ENCODE measurements at places on chromosomes 13 and 19. TPM values are rescaled to one million over a fixed set of nuclear protein-coding genes. Genes with fewer than 3 reads are reported as not detected.

ZNF460 gene
- 90.0 TPM for total RNA-seq

UFM1 gene
- 49.4 TPM for total RNA-seq

- ATAC-seq = no peak
Measured at GRCh38 chr13:41107104-41107571, 25.5 kb downstream of the KBTBD6 start.

GRCh38 chr13:27359199-27359821 is 65.1 kb upstream of the GTF3A start:
- peak; percentile 63 for ATAC-seq

DNA sequence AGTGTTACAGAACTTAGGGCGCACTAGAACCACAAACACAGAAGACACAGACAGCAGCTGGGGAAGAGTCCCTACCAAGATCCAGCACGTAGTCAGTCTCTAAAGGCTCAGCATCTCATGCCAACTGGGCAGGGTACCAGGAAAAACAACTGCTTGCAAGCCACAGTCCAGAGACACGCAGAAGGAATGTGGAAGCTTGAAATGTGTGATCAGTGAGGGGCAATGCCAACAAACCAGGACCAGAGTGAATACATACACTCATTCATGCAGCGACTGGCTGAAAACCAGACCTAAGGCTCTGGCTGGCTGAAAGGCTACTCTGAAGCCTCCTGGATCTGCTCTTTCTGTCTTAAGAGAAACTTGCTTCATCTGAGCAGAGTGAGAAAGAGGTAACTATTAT is 1484.8 kb downstream of the EFNB2 start:
- ATAC-seq = no peak

- no peak for ATAC-seq
Measured at GRCh38 chr19:7211191-7211951, 82.8 kb downstream of the INSR start.

DNA sequence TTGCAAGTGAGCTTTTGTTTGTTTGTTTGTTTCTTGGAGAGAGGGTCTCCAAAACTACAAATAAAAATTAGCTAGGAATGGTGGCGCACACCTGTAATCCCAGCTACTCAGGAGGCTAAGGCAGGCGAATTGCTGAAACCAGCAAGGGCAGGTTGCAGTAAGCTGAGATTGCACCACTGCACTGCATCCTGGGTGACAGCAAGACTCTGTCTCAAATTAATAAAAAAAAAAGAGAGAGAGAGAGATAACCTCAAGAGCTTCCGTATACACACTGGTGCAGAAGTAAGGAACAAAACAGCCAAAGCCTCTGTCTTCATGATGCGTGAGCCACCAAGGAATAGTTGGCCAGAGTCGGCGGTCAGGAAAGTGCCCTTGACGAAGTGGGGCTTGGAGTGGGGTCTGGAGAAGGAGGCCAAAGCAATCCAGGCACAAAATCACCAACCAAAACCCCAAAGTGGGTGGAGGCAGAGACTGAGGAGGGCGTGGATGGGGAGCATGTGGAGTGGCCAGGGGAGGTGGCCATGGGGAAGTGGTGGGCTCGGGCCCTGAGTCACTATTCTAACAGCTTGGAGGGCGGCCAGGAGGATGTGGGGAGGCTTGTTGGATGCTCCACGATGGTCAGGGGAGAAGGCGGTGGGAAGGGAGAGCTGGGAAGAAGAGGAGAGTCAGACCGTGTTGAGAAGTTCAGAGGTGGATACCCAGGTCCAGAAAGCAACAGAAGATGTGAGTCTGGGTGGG is 21.2 kb upstream of the TOMM40 start:
- no peak for ATAC-seq

DNA sequence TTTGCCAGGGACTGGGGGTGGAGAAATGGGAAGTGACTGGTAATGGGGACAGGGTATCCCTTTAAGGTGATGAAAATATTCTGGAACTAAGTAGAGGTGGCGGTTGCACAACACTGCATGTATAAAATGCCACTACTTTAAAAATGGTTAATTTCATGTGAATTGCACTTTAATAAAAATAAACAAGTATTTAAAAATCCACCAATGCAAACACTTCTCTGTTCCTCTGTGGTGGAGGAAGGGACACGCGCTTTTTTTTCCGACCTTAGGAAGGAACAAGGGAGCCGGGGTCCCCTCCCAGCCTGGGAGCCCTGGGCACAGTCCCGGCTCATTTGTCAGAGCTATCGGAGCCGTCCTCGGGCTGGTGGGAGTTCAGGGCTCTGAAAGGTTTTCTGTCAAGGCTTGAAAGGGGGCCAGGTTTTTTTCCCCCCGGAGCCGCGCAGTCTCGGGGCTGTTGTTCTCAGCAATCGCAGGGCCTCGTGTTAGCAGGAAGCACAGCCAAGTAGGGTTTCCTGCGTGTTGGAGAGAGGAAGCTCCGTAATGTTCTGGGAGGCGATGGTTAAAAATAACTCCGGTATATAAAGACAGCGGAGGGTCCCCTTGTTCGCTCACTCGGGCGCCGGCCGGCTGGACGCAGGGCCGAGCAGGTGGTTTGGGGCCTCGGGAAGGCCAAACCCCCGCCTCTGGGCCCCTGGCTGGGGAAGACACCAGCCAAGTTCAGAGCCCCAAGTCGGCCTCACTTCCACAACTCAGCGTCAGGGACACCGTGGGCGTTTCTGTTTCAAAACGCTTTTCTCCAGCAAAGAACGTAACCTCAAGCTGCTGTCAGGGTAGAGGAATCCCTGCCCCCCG is 41.2 kb upstream of the KLF2 start:
- peak; percentile 89 for ATAC-seq

All from activated T-helper 17 cell treated with anti-CD3 and anti-CD28 coated beads, Interleukin-2, amount 50 U/mL, for 72 hours (primary cell).